Adrenal gland (tissue), 19 donors: ENCODE measurements at places on chromosomes 4 and X.

DNA sequence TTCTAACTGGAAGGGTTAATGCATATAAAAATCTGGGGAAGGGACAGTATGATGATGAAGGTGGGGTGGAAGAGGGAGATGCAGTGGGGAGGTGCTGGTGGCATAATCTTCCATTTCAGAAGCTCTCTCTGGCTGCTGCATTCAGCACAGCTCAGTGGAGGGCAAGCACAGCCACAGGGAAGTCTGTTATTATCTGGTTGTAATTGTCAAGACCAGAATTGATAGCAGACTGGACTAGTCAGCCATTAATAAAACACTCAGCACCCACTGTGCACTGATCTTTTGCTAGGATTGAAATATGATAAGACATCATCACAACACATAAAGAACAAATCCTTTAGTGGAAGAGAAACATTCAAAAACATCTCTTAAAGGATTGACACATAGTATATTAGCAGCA is 414.2 kb upstream of the LCORL start:
- no peak for DNase-seq

DNA sequence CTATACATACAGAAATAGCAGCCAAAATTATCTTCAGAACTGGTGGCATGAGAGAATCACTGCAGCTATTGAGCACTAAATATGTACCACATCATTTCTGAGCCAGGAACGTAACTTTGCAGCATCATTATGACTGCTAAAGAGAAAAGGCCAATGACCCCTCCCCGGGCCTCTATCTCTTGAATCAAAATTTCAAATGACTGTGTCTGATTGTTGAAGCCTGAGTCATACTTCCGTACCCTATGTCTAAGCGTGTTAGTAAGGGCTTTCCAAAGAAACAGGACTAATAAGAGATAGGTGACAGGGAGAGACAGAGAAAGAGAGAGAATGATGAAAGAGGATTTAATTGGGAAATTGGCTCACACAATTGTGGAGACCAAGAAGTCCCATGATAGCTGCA is 445.5 kb upstream of the SPANXN1 start:
- DNase-seq: no peak

- no peak for DNase-seq
Measured at GRCh38 chrX:140836874-140837273, 127.3 kb downstream of the LINC00632 start.

GRCh38 chr4:166802346-166802745 is 431.9 kb downstream of the SPOCK3 start:
- no peak for DNase-seq

GRCh38 chrX:2184089-2184488 is 316.7 kb downstream of the DHRSX start:
- no peak for DNase-seq

DNA sequence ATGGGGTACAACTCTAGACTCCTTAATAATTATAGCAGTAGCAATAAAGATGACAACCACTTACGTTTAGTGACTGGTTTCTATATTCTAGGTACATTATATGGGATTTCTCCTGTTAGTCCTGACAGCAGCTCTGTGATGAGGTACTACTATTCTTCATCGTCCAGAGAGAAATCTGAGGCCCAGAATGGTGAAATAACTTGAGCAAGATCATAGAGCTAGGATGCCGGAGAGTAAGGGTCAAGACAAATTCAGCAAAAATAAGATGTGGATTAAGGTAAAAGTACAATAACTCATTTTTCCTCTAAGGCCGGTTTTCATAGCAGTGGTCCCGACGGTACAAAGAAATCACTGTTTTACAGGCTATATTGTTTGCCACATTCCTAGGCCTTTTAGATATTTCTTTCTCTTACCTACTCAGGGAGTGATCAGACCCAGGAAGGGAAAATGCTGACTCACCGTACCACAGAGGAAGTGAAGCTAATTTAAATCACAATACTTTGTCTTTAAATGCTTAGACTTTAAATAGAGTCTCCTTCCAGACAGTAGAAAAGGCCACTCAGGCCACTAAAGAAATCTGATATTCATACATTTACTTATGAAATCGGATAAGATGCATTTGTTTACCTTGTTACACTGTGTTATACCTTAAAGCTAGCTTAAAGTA is 2023.0 kb upstream of the AGA start:
- no peak for DNase-seq

GRCh38 chr4:184190711-184191110 is 27.0 kb downstream of the ENPP6 start:
- DNase-seq: no peak

DNA sequence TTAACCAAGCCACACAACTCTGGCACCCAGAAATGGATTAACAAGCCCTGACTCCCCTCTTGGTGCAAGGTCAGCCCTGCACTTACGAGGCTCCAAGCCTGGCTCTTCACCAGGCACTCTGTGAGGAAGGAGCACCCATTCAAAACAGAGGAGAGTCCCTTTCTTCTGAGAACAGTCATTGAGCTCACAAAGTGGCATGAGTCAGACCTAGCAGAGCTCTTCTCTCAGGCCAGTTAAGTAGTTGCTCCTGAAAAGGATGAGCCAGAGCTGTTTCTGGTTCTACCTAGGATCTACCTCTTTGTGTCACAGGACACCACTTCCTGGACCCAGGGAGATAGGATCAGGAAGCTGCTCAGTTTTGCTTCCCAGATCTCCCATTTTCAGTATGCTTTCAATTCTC is 48.2 kb downstream of the EVC2 start:
- DNase-seq: no peak

- DNase-seq: no peak
Measured at GRCh38 chr4:99983289-99983943, 33.3 kb upstream of the H2AZ1 start.

GRCh38 chr4:88077911-88078524 is 70.6 kb downstream of the PKD2 start:
- DNase-seq: no peak

GRCh38 chr4:41643331-41643730 is 105.2 kb downstream of the PHOX2B start:
- no peak for DNase-seq

GRCh38 chr4:76767983-76768382 is 130.0 kb downstream of the SOWAHB start:
- DNase-seq: no peak

DNA sequence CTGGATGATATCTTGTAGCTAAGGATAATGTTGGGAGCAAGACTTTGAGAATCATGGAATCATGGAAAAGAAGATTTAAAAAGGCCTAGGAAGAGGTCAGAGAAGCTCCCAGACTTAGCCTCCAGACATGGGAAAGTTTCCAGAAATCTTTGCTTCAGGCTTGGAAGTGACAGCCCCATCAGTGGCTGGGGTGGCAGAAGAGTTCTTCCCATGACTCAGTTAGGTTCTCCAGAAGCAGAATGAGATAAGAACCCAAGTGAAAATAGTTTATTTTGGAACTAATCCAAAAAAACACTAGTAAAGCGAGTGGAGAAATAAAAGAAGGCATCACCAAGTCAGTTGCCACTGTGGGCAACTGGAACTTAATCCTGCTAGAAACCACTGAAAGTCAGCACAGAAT is 506.9 kb downstream of the MID1IP1 start:
- no peak for DNase-seq

- DNase-seq: no peak
Measured at GRCh38 chr4:168208957-168209614, 109.5 kb downstream of the DDX60 start.

DNA sequence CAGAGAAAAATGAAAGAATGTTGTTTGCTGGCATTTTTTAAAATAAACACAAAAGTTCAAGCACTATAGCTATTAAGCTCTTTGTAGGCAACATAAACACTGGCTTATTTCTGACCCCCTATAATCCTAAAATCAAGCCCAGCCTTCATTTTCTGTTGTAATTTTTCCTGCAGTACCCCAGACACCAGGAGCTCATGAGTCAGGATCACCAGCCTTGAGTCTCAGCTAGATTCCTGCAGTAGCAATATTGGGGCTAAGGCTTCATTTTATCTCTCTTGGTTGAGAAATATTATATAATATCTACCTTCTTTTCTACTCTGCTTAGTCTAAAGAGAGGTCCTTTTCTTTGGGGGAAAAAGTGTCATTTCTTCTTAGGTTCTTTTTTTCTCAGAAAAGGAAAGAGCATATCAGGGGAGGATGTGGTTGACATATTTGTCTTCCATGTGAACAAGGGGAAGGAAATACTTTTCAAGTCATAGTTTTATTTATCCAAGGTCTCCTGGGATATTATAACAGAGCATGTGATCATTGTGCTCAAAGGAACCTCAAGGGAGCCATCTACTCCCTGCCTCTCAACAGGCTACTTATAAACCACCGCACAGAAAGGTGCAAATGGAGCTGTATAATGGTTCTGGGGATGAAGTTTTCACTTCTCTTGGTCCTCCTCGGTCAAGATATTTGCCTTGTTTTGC is 678.3 kb upstream of the NR3C2 start:
- DNase-seq: no peak

DNA sequence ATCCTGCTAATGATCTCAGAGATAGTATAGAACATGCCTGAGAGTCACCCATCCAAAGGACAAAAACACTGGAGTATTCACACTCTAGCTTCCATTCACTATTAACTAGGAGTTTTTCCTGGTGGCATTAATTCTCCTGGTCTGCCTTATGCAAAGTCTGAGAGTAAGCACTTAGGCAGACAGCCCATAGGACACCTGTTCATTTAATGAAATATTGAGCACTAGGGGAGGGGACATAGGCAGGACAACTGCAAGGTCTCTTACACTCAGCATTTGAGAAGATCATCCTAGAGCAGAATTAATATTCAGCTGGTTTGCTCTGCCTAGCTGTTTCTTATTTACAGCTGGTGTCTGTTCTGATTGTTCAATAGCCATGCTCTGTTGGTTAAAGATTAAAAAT is 508.5 kb downstream of the CENPC start:
- no peak for DNase-seq

DNA sequence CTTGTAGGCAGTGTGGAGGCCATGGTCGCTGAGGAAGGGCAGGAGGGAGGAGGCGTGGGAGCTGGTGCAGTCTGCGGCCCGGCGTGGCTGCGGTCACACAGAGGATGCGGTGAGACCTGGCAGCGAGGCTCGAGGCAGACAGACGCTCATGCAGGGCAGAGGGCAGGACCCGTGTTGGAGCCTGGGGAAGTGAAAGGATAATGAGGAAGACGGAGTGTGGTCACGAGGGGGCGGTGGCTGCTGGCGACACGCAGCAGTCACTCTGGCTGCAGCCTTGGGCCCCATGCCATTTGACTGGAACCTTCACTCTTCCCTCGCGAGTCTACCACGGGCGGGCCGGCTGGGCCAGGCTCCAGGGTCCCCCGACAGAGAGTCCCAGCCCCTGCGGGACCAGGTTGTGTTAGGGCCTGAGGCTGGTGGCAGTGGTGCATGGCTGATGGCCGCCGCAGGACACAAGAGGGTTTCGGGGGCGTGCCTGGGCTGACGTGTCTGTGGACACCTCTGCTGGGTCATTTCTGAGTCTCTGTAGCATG is 68.8 kb upstream of the HGFAC start:
- DNase-seq: peak; percentile 79

GRCh38 chr4:173420324-173420752 is 21.4 kb upstream of the SCRG1 start:
- no peak for DNase-seq

DNA sequence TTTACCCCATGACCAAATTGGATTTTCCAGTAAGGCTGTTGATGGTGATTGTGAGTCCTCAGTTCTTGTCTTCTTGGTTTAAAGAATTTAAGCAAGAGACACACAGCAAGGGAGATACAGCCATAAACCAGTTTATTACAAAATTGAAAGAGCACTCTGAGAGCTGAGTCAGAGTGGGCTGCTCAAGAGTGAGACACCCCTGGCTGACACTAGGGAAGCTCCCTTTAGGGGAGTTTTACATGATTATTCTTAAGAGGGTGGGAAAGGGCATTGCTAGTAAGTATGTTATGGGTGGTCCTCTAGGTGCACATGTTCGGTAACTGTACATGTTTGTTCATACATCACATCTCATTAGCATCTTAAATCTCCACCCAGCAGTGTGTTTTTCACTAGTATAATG is 18.8 kb upstream of the ZNF81 start:
- no peak for DNase-seq

DNA sequence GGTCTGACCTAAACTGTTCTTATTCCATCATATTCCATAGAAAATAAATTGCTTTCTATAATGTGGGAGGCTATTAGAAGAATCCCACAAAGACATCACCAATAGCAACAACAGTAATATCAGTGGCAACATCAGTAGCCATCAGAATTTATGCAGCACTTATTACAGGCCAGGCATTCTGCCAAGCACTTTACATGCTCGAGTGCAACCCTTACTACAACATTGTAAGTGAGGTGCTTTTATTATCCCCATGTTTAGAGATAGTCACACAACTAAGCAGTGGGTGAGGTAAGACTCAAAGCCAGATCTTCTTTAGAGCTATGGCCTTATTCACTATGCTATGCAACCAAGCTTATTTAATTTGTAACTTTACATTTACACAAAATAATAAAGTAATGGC is 317.1 kb upstream of the BMP3 start:
- no peak for DNase-seq

GRCh38 chrX:24846550-24847150 is 152.9 kb downstream of the POLA1 start:
- DNase-seq: no peak

DNA sequence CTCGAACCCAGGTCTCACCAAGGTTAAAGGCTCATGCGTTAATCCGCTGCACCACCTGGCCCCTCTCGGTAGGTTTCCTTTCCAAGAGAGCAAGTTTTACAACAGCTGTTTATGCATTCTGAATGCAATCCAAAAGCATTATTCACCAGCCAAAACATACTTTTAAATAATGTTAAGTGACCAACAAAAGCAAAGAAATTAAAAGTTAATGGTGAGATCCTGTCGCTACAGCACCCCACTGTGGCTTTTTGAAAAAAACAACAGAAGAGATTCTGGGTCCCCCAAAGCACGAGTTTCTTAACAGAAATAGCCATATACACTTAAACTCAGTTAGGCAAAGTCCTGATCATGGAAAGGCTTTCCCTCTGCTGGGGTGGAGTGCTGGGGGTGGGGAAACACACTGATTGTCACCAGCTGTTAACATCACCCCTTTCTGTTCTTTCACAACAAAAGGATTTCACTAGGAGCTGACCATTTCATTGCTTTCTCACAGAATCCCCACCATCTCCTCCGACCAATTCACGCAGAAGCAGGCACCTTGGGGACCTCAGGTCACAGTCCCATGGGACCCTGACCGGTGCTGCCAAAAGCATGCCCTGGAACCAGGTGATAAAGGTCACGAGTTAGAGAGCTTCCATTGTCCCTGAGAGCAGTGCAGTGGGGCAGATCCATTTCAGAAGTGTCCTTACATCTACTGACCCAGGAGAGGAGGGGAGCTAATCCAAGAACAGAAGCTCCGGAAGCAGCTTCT is 51.2 kb downstream of the ZNF827 start:
- no peak for DNase-seq
